Epithelial cell of proximal tubule (primary cell): ENCODE measurements at places on chromosomes 4 and X.

GRCh38 chrX:7146703-7147412, 654 bp upstream of the STS start:
- DNase-seq = no peak

DNA sequence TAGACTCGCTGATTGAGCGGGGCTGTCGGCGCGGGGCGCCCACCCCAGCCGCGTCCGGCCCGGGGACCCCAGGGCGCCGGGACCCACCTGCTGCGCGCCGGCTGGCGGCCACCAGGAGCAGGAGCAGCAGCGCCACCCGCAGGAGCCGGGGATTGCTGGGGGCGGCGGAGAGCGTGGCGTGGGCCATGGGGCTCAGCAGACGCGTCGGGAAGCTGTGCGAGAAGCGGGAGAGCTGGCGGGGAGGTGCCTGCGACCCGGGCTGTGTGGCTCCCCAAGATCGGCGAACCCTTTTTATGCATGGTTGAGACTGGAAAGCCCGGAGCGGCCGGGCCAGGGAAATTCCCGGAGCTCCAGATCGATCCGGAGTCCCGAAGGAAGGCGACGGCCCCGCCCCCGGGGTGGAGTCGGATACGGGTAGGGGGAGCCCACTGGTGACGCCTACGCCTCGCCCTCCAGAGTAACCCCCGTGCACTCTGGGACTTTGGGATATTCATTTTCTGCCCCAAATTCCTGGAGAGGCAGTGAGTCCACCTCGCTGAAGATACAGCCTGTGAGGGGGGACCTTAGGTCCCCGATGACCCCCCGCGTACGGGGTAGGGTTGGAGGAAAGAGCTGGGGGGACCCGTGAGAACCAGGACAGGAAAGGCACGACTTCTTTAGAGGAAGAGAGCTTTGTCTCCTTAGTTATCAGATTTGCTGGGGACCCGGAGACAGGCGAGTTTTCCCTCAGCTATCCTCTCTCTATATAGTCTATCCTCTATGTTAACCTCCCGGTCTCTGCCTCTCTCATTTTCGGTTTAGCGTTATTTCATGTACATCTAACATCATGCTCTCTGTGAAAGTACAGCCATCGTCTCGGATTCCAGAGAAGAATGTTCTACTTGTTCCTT, at the start of gene CXCL3:
Gene CXCL3, minus strand, starts transcription at position 265 of the 890 bp plus-strand sequence. Its CDS starts 78 bp downstream, at position 187.
- no peak for DNase-seq

GRCh38 chrX:21132686-21133393, 241.4 kb upstream of the CNKSR2 start:
- no peak for DNase-seq

GRCh38 chrX:153685751-153686696, 1.7 kb upstream of the SLC6A8 start:
- no peak for DNase-seq

DNA sequence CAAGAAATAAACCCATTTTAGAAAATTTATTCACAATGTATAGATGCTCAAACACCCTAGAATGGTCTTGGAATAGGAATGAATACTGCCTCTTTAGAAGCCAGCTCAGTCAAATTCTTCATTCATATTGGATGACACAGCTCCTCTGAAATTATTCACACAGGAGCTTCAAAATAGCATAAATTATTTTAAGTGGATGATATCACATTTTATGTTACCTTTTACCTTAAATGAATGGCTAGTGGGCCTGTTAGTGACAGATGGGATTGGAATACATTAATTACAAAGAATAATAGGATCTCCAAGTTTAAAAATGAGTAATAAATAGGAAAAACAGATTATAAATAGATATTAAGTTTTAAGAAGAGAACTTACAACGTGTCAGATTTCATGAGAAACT, 184.4 kb downstream of the GABRB1 start:
- no peak for DNase-seq
